EH (cell line): ENCODE measurements at places on chromosomes 2 and 18.
A peak's percentile ranks its signal among the peaks of the same experiment; 100 is the strongest.

- DNase-seq = no peak
Measured at GRCh38 chr2:162839419-162839818, 852 bp upstream of the KCNH7 start.

GRCh38 chr2:71129114-71129901, 721 bp downstream of the MCEE start:
- peak; percentile 61 for DNase-seq

DNA sequence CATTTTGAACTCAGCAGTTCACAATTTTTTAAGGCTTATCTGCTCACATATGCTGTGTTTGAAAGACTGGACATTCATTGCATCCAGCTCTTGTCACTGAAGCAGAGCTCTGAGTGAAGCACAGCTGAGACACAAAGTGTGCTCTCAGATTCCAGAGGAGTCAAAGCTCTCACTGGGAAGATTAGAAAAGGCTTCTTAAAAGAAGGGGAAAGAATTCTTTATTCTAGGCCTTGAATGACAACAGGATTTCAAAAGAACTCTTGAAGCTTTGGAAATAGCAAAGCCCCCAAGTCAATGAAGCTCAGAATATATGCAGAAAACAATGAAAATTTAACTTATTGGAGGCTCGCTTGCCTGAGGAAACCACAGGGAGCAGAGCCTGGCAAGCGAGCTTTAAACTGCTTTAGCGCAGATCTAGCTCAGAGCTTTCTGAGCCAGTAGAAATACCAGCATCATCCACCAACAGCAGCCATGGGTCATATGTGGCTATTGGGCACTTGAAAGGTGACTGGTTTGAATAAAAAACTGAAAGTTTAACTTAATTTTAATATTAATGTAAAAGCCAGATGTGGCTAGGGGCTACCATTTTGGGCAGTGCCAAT, 369.7 kb downstream of the OSR1 start:
- DNase-seq = peak; percentile 26

- no peak for DNase-seq
Measured at GRCh38 chr2:237892478-237892877, 33.1 kb downstream of the RAMP1 start.

DNA sequence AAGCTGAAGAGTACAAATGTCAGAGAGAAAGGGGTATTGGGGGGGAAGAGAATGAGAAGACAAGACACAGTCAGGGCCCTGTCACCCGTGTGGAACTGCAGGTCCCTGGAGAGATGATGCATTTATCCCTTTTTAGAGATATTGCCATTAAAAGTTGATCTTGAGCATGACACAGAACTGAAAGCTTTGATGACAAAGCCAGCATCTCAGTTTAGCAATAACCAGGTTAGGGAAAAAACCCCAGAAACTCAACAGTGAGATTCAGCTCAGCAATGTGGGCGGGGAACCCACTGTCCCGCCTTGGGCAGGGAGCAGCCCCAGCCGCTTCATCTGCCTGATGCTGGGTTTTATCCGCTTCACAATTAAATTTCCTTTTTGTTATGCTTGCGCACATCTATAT, 181.1 kb downstream of the NEDD4L start:
- DNase-seq = peak; percentile 11

- no peak for DNase-seq
Measured at GRCh38 chr2:28904802-28905457, 10.5 kb downstream of the WDR43 start.
